ENCODE measurements at places on chromosomes 1 and 21.

DNA sequence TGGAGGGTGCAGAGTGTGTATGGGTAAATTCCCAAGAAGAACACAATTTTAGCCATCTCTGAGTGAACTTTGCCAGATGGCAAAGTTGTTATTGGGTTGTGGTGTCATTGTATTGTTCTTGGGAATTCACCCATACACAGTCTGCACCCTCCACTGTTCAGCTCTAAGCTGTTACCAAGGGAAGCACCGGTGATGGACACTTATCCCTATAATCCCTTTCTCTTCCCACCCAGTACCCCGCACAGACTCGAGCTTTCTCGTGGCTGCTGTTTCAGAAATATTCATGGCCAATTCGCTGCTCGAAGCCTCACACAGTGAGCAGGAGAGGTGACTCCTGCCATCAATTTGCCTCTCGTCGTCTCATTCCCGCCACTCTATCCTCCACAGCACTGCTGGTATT is 95.7 kb upstream of the PALMD start:
- DNase-seq: peak; percentile 16

GRCh38 chr1:19623523-19623922 is 20.6 kb upstream of the NBL1 start:
- DNase-seq: no peak

GRCh38 chr1:53959664-53960250 is 13.6 kb downstream of the LRRC42 start:
- DNase-seq: peak; percentile 30

GRCh38 chr1:229148041-229148671 is 122.8 kb upstream of the RAB4A start:
- DNase-seq: peak; percentile 62

DNA sequence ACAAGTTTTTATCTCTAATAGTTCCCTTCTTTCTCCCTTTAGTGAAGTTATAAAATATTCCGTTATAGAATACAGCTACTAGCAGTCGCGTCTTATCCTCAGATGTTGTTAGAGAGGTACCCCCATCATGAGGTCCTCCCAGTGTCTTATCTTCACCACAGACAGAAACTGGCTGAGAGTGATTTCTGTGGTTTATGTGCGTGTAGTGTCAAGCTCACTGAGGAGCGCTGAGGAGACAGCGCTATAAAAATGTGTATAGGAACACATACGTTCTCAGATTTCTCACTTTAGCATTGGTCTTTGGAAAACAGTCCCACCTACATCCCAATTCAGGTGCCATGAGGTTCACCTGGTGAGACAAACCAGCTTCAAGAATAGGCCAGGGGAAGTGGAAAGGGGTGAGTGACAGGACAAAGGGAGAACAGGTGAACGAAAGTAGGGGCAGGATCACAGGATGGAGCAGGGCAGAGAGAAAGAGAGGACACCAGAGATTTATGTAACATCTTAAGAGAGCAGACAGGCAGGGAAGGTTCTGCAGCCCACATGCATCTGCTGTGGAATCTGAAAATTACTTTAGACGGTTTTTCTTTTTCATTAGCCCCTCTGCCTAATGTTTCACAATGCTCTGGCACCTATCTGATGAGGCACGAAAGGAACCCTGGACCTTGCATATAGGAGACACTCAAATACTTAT is 2.7 kb upstream of the PLEKHO1 start:
- DNase-seq: no peak

GRCh38 chr1:81954534-81955020 is 153.8 kb downstream of the ADGRL2 start:
- no peak for DNase-seq

DNA sequence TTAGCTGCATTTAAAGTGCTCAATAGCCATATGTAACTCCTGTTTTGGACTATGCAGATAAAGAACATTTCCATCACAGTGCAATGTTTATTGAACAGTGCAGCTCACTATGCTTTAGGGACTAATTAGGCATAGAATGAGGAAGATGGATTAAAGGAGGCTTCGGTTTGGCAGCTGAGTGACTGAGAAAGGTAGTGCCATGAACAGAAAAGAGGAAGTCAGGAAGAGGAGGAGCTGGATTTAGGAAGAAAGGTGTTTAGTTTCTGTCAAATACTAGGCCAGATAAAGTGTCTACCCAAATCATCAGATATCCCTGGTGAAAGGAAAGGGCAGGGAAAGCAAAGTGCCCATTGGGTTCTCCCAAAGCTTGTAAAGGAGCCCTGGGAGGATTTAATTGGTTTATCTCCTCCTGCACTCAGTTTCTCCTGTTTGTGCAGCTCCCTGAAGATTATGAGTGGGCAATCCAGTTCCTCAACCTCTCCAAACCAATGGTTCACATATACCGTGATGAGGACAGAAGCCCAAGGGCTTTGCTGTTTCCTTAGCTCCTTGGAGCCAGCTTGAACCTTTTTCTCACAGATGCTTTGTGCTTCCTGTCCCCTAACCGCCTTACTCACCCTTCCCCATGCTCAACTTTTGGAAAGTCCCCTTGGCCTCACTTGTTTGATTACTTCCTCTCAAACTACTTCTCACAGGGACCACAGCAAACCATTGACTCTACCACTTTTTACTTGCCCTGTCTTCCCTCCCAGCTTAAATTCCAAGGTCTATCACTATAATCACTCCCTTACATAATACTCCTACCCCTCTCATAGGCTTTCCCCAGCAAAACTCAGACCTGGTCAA is 3.5 kb upstream of the RAP1A start:
- DNase-seq: no peak

- no peak for DNase-seq
Measured at GRCh38 chr1:244730153-244730933, 77.4 kb downstream of the DESI2 start.

GRCh38 chr1:40575336-40575735 is 43.9 kb downstream of the ZNF684 start:
- DNase-seq: no peak

DNA sequence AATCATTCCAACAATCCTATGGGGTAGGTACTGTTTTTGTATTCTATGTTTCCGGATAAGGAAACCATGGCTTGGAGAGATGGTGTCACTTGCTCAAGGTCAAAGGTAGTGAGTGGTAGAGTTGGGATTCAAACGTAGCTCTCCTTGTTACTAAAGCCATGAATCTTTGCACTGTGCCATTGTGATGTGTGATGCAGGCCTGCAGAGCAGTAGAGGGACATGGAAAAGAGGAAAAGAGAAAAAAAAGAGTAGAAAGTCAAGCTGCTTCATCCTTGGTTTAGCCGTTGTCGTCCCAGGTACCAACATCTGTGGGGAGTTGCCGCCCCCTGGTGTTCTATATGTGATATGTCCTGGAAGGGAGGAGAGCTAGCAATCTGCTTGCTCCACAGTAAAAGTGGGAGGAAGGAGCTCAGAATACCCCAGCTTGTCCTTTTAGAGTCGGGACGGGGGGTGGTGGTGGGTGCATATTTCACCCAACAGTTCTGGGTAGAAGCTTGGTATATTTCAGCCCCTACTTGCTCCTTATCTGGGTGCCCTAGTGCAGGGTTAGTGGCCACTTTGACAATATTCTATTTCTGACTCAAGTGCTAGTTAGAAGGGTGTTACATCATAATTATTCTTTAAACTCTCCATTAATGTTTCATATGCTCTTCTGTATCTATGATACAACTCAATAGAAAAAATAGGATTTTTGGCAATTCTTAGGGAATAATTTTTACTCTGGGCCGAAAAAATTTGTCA is 98.4 kb downstream of the EBNA1BP2 start:
- peak; percentile 90 for DNase-seq

DNA sequence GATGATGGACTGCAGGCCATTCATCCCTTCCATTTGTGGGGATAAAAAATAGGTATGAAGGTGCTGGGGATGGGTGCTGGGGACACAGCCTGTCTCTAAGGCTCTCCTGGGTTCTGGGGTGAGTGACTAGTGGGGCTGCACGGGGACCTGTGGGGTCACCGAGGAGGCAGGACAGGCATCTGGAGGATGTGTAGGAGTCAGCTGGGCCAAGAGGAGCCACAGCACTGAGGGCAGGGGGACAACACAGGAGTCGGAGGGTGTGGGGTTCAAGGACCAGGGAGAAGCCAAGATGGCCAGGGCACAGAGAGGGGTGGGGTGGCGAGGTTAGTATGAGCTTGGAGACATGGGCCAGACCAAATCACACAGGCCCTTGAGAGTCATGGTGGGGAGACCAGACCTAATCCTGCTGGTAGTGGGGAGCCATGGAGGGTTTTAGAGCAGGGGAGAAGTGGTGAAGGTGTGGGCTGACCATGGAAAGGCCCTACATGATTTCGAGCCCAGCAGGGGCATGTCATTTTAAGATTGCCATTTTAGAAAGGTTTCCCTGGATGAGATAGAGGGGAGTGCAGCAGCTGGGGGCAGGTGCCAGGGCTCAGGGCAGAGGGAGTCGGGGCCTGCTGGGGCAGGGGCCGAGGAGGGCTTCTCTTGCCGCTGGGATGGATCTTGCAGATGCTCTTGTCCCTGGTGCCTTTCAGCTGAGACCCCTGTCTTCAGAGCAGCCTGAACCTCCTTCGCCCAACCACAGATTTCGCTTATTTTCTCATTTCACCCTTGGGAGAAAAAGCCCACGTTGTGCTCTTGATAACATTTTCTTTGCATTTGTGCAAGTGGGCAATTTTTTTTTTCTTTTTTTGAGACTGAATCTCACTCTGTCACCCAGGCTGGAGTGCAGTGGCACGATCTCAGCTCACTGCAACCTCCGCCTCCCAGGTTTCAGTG is 22.7 kb downstream of the SERINC2 start:
- no peak for DNase-seq

- DNase-seq: no peak
Measured at GRCh38 chr1:244254467-244254866, 197.2 kb downstream of the ADSS2 start.

GRCh38 chr1:101075926-101076325 is 50.3 kb upstream of the DPH5 start:
- DNase-seq: no peak

DNA sequence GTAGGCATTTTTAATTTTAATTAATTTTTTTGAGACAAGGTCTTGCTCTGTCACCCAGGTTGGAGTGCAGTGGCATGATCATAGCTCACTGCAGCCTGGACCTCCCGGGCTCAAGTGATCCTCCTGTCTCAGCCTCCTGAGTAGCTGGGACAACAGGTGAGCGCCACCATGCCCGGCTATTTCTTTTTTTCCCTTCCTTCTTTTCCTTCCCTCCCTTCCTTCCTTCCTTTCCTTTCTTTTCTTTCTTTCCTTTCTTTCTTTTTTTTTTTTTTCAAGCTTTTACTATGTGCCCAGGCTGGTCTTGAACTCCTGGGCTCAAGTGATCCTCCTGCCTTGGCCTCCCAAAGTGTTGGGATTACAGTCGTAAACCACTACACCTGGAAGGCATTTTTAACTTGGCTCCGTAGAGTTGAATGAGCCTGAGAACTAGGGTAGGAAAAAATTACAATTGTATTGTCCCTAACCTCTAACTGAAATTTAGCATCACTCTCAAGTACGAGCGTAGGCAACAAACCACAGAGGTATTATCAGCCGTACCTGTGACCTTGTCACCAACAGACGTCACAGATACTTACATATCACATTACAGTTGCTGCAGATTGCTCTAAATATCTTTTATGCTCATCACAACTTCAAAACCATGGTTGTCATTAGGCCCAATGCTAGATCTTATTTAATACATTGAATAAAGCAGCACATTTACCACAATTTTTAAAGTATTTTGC is 8.0 kb downstream of the RUNX3 start:
- no peak for DNase-seq

DNA sequence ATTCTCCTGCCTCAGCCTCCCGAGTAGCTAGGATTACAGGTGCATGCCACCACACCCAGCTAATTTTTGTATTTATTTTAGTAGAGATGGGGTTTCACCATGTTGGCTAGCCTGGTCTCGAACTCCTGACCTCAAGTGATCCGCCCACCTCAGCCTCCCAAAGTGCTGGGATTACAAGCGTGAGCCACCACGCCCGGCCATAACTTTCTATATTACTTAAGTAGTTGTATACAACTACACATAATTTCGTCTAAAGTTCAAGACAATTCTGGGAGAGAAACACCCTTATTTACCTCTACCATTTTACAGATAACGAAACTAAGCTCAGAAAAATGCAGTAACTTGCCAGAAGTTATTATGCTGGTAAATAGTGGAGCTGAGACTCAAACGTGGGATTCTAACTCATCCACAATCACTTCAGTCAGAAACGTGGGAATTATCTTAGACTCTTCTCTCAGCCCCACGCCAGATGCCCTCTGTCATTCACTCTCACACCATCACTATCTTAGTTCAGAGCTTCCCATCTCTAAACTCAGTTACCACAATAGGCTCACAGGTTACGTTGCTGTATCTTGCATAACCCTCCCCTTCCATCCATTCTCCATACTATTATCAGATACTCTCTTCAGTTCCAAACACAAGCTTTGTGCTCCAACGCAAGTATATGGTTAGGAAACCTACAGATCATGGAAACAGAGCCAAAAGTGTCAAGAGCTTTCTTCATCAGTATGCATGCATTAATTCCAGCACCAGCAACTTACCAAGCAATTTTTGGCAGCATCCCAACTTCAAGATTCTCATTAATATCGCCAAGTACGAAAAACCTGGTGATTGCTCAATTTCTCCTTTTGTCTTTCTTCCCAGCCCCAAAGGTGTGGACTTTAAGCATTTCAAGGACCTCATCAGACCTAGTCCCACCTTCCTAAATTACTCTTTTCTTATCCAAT is 69.3 kb downstream of the RERE start:
- DNase-seq: no peak

DNA sequence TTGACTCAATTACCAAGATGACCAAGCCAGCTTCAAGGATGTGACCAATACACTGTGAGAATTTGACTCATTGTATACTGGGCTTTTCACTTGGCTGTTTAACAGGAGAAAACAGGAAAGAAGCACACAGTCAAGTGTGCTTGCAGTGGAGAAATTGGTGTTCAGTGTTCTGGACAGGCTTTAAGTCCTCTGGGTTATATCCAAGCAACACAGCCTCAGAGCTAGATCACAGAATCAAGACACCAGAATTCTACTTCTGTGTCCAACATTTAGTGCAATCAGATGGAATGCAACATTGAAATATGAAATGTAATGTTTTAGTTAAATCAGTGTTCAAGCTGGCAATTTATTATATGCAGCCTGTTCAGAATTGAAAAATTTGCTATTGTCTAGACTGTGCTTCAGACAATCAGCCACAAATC is 694.4 kb downstream of the LTN1 start:
- no peak for DNase-seq

- DNase-seq: peak; percentile 41
Measured at GRCh38 chr21:20999659-21000058, 1.4 kb downstream of the NCAM2 start.

DNA sequence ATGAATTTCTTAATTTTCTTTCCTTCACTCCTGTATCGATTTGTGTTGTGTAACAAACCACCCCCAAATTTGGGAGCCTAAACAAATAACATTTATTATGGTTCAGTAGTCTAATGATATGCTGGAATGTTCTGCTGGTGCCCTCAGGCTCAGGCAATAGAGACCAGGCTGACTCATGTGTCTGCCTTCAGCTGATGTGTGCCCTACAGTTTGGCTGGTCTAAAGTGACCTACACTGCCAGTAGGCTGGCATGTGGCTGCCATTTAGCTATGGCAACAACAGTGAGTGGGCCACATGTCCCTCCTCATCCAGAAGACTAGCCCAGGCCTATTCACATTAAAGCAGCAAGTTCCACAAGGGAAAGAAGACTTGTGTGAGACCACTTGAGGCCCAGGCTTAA is 115.8 kb downstream of the PTPRC start:
- no peak for DNase-seq

Data from NCI-H1694 treated with DMSO at 0.1 percent for 48 hours (cell line).